ENCODE measurements at places on chromosomes 4 and X. TPM values are rescaled to one million over a fixed set of nuclear protein-coding genes. Genes with fewer than 3 reads are reported as not detected.

DNA sequence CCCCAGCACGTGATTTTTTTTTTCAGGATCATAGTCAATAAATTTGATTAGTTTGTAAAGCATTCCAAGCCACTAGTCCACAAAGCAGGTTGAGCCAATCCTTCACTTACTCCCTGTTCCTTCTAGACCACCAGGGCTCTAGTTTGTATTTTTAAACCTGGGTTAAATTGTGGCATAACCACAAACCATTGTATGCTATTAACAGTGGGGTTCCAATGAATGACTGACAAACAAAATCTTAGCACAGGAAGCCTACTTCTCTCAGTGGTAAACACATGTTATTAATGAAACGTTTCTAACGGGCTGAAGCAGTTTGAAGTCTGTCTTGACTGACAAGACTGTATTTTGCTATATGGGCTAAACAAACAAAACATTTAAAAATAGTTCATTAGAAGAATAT is 48.6 kb upstream of the GYPA start:
- no peaks in the 10 kb centered on the region for H3K4me1 ChIP-seq
- no peak overlapping the region for H3K27ac ChIP-seq
- H3K36me3 ChIP-seq, result no peaks in the 10 kb centered on the region
- no peaks in the 10 kb centered on the region for H3K27me3 ChIP-seq
- no peak for DNase-seq

DNA sequence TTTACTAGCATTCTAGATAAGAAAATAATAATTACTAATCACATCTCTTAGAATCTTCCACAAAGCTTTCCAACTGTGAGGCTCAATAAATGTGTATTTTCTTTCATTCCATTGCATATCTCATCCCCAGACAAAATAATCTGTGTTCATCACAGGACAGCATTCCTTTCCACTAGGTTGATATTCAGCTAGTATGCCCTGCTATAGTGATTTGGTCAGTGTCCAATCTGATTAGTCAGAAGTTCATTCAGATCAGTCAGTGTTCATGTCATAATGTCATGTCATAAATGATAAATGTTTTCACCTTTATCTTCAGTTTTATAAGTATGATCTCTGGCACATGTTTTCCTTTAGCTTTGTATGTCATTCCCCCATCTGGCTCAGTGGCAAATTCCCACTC is 611.4 kb downstream of the KCTD8 start:
- H3K4me3 ChIP-seq, result no peak overlapping the region
- no peaks in the 10 kb centered on the region for H3K4me1 ChIP-seq
- no peaks in the 10 kb centered on the region for H3K27me3 ChIP-seq
- DNase-seq, result no peak

RAB33A gene
- total RNA-seq, result not detected

CTAG2 gene
- total RNA-seq, result not detected

NHSL2 gene
- total RNA-seq, result not detected

DNA sequence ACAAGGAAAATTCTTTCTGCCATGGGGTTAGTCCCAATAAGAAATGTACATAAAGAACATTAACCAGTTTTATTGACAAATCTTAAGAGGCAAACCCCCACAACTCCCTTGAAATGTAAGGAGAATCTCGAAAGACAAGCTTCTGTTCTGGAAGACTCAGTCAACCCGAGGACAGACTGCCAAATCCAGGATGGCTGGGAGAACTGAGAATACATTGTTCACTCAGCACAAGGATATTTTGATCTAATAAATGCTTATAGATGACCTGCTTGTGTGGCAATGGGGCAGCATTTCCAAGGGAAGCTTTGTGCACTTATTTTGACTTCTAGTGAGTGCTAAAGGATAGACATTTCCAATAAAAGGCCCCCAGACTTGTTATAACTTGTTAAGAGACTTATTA is 280.4 kb downstream of the DHX15 start:
- H3K4me3 ChIP-seq, result no peak overlapping the region
- H3K36me3 ChIP-seq, result no peaks in the 10 kb centered on the region
- H3K4me1 ChIP-seq, result no peaks in the 10 kb centered on the region
- H3K27ac ChIP-seq, result no peak overlapping the region

CDX4 gene
- not detected for total RNA-seq

DNA sequence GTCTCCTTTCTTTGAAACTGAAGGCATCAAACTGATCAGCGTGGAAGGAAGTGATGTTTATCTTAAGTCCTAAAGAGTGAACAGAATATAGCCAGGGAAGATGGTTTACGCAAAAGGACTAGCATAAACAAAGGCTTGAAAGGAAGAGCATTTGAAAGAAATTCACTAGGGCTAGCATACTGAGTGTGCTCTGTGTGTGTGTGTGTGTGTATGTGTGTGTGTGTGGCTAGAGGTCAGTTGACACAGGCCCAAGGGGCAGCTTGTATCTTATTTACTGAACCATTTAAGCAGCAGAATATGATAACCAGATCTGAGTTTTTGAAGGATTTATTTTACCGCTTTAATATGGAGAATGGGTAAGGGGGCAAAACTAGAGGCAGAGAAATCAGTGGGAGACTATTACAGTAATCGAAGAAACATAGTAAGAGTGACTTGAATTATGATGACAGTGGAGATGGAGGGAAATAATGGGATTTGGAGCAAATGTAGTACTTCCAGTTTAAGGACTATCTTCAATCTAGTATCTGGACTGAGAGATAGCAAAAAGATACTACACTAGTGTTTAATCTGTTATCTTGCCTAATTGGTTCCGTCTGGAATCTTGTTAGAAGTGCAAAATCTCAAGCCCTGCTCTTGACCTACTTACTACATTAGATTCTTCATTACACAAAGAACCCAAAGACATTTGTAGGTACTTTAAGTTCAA is 36.9 kb downstream of the CEP44 start:
- H3K4me3 ChIP-seq, result no peak overlapping the region
- DNase-seq, result no peak
- H3K36me3 ChIP-seq, result peaks cover 2% of the 10 kb centered on the region
- H3K4me1 ChIP-seq, result no peaks in the 10 kb centered on the region

GRCh38 chrX:18793601-18794089 is 86.2 kb downstream of the PPEF1 start:
- no peaks in the 10 kb centered on the region for H3K4me1 ChIP-seq
- H3K36me3 ChIP-seq, result no peaks in the 10 kb centered on the region

DNA sequence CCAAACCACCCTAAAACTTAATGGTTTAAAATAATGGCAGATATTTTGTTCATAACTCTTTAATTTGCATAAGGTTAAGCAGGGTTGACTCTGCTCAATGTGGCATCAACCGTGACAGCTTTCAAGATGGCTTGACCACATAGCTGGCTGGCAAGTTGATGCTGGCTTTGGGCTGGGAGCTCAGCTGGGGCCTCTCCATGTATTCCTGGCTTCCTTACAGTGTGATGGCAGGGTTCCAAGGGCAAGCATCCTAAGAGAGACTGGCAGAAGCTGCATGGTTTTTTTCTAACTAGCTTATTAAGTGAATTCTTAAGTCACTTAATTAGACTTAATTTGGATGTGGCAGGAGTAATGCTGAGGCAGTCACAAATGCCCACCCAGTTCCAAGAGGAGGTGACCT is 4.5 kb downstream of the RP2 start:
- H3K4me3 ChIP-seq, result no peak overlapping the region
- peaks cover 15% of the 10 kb centered on the region for H3K4me1 ChIP-seq
- no peak for DNase-seq

PDCL2 gene
- not detected for total RNA-seq
